ENCODE measurements at places on chromosomes 12 and 14.

- DNase-seq: no peak
These were observed 80.1 kb downstream of the PLEKHA5 start for GRCh38 chr12:19209661-19210060.

DNA sequence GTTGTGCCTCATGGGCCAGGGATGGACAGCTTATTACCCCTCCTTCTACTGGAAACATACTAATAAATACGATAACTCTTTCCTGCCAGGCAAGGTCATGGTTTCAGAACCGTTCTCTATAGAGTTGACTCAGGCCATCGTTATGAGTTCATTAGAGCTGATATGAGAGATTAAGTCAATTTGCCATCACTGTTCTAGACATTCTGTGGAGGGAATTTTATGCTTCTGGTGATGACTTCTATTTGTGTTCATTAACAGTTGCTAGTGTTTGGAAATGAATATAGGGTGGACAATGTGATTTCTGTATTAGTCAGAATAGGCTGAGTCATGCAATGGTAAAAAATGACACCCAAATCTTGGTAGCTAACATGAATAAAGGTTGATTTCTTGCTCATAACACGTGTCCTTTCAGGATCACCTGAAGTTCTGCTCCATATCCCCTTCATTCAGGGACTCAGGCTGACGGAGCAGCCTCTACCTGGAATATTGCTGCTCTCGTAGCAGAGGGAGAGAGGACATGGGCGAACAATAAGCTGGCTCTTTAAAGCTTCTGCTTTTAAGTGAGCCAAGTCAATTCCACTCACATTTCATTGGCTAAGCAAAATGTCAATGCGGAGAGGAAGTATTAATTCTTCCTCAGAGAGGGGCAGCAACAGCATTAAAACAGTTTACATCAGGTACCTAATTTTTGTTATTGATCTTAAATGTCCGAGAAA, 18.5 kb upstream of the TBPL2 start:
- DNase-seq: no peak

- no peak for DNase-seq
These were observed 23.5 kb downstream of the FZD10 start for GRCh38 chr12:130185455-130186391.

- no peak for DNase-seq
These were observed 38.0 kb downstream of the TBC1D15 start for GRCh38 chr12:71877335-71878121.

GRCh38 chr12:115468087-115468510, 784.1 kb upstream of the TBX3 start:
- no peak for DNase-seq

DNA sequence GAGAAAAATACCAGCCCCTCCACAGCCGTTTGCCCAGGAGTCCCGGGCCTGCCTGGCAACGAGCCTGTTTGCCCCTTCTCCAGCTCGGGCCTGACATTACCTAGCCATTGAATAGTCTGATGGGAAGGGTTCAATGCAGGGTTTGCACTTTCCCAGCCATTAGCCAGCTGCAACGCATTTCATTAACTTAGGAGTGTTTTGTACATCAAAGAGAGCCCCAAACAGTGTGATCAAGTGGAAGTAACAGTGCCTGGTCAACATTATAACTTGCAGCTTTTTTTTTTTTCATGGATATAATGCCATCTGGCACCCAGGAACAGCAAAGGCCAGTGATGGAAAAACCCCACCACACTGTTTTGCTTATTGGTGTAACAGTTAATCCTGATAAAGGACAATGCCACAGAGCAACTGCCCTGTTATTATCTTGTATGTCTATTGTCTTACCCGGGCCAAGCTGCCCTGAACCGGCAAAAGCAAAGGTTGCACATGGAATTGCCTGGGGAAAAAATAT, 38.0 kb downstream of the BTG1 start:
- DNase-seq: no peak

DNA sequence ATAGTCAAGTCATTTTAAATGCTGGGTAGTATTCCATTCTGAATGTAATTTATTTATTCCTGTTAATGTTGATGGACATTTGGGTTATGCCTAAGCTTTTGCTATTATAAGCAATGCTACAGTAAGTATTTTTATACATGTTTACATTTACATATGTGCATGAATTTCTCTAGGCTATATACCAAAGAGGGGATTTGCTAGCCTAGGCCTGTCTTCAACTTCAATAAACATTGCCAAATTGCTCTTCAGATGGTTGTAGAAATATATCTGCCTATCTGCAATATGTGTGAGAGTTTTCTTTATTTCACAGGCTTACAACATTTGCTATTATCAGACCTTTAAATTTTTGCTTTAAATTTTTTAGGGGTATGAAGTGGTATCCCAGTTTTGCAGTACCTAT, 87.0 kb downstream of the MIPOL1 start:
- DNase-seq: no peak

- DNase-seq: no peak
These were observed 284.2 kb upstream of the CAND1 start for GRCh38 chr12:66984962-66985361.

- no peak for DNase-seq
These were observed 25.1 kb downstream of the GTSF1 start for GRCh38 chr12:54448344-54448743.

DNA sequence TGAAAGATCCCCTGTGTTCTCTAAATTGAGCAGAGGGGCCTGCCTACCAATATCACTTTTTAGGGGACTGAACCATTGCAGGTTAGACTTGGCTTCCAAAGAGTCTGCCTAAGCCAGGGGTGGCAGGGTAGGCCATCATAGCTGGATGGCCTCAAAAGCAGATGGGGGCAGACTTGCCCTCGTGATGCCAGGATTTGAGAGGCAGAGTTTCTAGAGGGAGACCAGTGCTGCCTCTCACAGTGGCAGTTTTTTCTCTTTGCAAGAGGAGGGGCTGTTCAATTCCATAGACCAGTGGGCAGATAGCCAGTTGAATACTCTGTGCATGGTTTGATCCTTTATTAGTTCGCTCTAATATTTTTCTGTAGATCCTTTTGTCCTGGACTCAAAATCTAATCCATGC, 23.8 kb upstream of the SMCO2 start:
- no peak for DNase-seq

DNA sequence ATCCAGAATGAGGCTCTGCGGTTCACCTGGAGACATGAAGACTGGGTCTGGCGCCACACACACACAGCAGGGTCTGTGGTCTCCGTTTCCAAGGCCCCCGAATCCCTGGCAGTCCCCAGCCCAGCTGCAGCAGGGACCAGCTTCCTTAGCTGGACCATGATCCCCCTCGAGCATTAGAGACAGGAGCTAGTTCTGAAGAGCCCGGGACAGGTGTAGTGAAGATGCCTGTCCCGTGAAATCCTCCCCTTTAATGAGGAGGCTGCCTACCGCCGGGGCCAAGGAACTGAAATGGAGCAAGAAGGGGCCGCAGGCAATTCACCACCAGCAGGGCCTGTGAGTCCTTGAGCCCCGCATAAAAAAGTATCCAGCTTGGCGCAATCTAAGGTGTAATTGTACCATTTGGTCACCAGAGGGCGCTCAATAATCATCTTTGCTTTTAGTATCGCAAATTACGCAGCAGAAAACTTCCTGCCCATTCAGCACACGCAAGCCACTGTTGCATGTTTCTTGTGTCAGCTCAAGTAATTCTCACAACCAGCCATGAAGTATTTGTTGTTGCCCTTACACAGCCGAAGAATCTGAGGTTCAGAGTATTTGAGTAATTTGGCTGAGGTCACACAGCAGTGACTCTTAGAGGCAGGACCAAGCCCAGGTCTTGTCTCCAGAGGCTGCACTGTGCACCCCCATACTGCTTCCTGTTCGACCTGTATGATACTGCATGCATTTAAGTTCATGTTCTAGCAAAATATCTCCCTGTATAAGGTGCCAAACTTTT, 54.3 kb upstream of the PPP2R5C start:
- no peak for DNase-seq

DNA sequence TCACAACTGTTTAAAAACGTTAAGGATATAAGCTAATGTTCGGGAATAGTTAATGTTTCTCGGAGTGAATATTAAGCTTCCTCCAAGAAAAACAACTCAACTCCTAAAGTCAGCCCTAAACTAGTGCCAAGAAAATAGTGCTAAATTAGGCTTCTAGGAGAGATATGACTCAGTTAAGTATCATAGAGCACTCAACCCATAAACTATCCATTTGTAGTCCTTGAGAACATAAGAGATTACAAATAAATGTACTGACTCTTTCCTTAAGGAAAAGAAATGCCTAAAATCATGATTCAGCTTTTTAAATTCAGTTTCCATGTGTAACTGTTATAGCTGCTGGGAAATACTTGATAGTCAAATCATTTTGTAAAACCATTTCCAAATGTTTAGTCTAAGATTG, 117.1 kb downstream of the HMGA2 start:
- no peak for DNase-seq

DNA sequence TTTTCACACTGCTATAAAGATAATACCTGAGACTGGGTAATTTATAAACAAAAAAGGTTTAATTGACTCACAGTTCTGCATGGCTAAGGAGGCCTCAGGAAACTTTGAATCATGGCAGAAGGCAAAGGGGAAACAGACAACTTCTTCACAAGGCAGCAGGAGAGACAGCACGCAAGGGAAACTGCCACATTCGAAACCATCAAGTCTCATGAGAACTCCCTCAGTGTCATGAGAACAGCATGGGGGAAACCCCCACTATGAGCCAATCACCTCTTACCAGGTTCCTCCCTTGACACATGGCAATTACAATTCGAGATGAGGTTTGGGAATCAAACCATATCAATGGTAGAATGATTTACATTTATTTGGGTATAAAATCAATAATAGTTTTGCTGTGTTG, 558.5 kb downstream of the TMTC2 start:
- DNase-seq: no peak

DNA sequence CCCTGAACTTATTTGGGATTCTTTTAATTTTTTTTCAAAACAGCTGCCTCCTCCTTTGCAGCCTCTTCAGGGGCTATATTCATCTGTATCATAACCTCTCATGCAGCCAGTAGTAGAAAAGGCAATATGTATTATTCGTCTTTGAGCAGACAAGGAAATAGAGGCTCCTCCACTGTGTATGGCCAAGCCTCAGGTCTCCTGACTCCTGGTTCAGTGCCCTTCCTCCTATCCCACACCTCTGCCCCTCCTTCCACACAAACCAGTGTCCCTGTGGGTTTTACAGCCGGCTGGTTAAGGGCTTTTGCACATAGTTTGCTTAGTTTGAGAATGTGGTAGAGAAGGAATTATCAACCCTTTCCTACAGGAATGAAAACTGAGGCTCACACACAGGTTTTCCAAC, 8.8 kb upstream of the ACVRL1 start:
- no peak for DNase-seq

- no peak for DNase-seq
These were observed 1.2 kb downstream of the ZNF410 start for GRCh38 chr14:73887694-73888459.

DNA sequence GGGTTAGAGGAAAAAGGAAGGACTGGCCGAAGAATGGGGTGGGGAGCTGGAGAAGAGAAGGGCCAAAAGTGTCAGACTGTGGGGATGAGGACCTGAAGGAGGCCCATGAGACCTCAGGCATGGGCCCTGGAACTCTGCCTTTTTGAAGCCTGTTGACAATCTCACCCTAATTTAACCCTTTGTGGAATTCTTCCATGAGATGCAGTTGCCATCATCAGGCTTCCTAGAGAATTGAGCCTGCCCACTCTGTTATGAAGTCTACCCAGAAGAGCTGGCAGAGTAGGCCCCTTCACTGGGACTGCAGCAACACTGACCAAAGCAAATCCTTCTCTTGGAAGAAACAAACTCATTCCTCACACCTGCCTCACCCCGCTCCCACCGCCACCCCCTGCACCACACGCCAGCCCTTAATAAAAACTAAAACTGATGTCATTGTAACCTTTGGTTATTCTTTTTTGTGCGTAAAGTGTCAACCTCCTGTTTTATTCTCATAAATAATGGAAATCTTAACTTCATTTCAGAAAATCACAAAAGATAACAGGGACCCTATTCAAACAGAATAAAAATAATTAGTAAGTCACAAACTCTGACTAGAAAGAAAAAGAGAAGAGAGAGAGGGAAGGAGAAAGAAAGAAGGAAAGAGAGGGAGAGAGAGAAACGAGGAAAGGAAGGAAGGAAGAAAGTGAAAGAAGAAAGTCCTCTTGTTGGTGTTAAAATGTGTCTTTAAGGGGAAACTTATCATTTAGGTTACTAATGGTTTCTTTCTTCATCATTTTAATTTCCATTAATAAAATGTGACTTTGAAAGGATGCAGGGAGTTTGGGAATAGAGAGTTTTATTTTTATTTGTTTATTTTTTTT, 61.3 kb downstream of the CRADD start:
- DNase-seq: no peak

DNA sequence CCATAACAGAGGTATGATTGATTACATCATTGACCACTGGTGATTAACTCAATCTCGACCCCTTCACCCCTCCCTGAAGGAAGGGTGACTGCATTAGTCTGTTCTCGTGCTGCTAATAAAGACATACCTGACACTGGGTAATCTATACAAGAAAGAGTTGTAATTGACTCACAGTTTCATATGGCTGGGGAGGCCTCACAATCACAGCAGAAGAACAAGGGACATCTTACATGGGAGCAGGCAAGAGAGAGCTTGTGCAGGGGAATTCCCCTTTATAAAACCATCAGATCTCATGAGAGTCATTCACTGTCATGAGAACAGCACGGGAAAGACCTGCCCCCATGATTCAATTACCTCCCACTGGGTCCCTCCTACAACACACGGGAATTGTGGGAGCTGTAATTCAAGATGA, 55.9 kb upstream of the TMCC3 start:
- no peak for DNase-seq

DNA sequence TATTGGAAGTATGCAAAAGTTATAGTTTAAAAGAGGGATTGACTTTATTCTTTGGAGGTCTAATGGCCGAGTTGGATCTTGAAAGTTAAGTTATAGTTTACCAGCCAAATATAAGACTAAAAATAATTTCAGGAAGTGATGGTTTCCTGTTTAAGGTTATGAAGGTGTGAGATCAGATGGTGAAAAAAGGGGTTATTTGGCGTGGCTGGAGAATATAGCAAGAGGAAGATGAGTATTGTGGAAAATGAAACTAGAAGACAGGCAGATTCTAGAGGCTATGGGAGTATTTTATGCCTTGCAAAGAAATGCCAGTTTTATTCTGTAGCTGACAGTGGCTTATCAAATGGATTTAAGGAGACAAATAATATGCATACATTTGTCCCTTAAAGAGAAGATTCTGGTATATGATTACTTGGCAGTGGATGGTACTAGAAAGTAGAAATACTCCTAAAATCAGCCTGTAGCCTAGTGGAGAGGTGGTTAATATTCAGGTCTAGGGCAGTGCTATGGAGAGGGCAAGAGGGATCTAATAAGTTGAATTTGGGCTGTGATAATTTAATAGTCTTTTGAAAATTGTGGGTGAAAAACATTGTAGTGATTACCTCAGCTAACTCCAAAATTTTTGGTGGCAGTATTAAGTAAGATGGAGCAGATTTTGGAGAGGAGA, 1091.8 kb upstream of the ATXN7L3B start:
- no peak for DNase-seq

- DNase-seq: no peak
These were observed 12.7 kb downstream of the TSPAN11 start for GRCh38 chr12:30939234-30939633.

DNA sequence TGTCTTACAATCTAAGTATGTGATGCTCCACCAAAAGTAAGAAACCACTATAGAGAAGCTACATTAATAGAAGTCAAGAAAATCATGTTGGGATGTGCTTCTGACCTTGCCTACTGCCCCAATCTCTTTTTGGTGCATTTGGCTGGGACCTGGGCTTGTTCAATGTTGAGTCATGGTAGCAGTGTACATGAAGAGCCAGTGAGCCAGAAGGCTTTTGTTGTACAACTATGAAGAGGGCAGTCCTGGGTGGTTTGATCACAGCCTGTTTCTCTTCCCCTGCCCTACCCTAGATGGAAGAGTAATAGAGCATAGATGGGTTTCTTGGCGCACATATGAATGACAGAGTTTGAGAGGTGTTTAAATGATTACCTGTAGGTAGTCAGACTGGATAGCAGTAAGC, 56.4 kb downstream of the UBR7 start:
- no peak for DNase-seq
